Naive thymus-derived CD8-positive, alpha-beta T cell (primary cell): ENCODE measurements at places on chromosomes 16 and 17.

DNA sequence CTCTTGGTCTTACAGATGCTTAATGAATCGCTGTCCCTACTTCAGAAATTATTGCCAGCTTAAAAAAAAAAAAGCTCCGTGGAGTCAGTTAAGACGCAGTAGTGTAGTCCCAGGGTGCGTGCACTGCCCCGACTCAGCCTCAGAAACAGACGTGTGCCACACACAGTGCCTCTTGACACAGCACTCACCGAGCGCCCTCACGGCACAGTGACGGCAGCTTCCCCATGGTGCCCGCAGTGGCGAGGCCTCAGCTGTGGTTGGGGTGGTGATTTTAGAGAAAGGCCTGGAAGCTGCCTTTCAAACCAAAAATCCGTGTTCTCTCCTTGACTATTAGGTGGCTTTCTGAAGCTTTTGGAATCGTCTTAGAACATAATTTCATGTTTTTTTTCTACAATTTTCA, 13.9 kb downstream of the TCF25 start:
- DNase-seq, result no peak

DNA sequence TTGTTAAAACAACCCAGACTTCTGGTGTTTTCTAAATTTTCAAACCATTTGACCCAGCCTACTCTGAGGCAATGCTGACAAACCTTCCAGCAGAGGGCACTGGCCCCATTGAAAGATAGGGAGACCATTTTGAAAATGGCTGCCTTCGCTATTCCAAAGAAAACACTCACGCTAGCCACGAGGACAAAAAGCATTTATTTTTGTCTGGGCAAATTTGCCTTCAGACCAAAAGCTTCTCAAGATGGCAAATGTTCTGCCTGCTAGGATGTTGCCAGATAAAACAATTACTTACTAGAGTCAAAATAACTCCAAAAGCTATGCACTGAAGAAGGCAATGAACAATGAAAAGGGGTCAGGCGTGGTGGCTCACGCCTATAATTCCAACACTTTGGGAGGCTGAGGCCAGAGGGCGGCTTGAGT, 296.7 kb upstream of the IRX5 start:
- no peak for DNase-seq

- DNase-seq, result no peak
These were observed 111.1 kb downstream of the VAT1L start for GRCh38 chr16:77899416-77899815.

- no peak for DNase-seq
These were observed 926 bp upstream of the SHCBP1 start for GRCh38 chr16:46621934-46622676.

GRCh38 chr17:21373036-21373435, 3.1 kb upstream of the KCNJ12 start:
- DNase-seq, result no peak

GRCh38 chr17:35218915-35219314, 24.0 kb upstream of the SLFN5 start:
- DNase-seq, result no peak

GRCh38 chr16:89581045-89581695, 5.6 kb downstream of the CPNE7 start:
- no peak for DNase-seq

- DNase-seq, result no peak
These were observed 126.0 kb downstream of the KCNJ2 start for GRCh38 chr17:70295329-70295728.
